ENCODE measurements at places on chromosomes 11 and 22. TPM values are rescaled to one million over a fixed set of nuclear protein-coding genes. Genes with fewer than 3 reads are reported as not detected.

- no peak overlapping the region for H3K27ac ChIP-seq
- peaks cover 10% of the 10 kb centered on the region for H3K4me1 ChIP-seq
- H3K27me3 ChIP-seq = peaks cover 13% of the 10 kb centered on the region
- no peak overlapping the region for H3K4me3 ChIP-seq
- no peaks in the 10 kb centered on the region for H3K36me3 ChIP-seq
Observed at GRCh38 chr11:114228435-114229411, 67.5 kb upstream of the NNMT start.

DNA sequence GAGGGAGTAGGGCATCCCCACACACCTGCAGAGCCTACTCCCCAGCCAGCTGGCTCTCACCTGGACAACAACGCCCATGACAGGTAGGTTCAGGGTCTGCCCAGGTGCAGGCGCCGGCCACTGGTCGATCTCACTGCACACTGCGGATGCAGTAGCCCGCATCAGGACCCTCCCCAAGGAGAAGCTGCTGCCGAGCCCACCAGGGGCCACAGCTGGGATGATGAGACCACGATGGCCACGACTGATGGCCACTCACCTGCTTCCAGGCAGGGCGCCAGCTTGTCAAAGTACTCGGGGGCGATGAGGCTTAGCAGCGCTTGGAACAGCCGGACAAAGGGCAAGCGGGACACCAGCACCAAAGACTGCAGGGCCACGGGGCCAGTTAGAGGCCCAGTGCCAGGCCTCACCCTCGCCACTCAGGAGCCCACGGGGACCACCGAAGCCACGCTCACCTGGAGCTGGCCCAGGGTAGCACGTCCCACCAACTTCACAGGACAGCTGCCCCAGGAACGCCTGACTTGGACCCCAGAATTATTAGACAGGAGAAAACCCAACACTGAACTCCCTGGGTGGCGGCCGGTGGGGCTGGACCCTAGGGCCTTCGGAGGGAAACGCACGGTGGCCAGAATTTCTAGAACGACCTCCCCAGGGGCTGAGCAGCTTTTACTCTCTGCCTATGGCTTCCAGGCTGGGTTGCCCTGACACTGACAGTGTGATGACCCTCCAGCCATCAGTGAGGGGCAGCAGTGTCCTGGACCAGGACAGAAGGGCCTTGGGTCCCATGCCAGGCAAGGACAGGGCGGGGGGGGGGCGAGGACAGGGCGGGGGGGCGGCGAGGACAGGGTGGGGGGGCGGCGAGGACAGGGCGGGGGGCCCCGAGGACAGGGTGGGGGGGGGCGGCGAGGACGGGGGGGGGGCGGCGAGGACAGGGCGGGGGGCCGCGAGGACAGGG is 8.9 kb upstream of the PLXNB2 start:
- no peaks in the 10 kb centered on the region for H3K36me3 ChIP-seq
- H3K27me3 ChIP-seq = no peaks in the 10 kb centered on the region
- no peak overlapping the region for H3K4me3 ChIP-seq
- H3K27ac ChIP-seq = no peak overlapping the region

- peaks cover 44% of the 10 kb centered on the region for H3K4me1 ChIP-seq
- H3K36me3 ChIP-seq = peaks cover 35% of the 10 kb centered on the region
Observed at GRCh38 chr11:65442842-65443331, 20.3 kb downstream of the NEAT1 start.

GRCh38 chr11:60923800-60924109 is 505 bp upstream of the TMEM132A start:
- peaks cover 27% of the 10 kb centered on the region for H3K27me3 ChIP-seq
- H3K4me3 ChIP-seq = peak overlapping the region; percentile 74
- H3K36me3 ChIP-seq = peaks cover 32% of the 10 kb centered on the region
- no peak overlapping the region for H3K27ac ChIP-seq

GRCh38 chr11:6094186-6094585 is 13.3 kb upstream of the OR56B4 start:
- H3K36me3 ChIP-seq = no peaks in the 10 kb centered on the region
- H3K27ac ChIP-seq = no peak overlapping the region
- no peaks in the 10 kb centered on the region for H3K4me1 ChIP-seq
- DNase-seq = no peak

GRCh38 chr11:112485280-112485679 is 224.6 kb upstream of the PLET1 start:
- H3K36me3 ChIP-seq = no peaks in the 10 kb centered on the region
- no peak overlapping the region for H3K4me3 ChIP-seq
- no peaks in the 10 kb centered on the region for H3K4me1 ChIP-seq
- peaks cover 4% of the 10 kb centered on the region for H3K27me3 ChIP-seq

GRCh38 chr11:9573052-9573774 is at the start of gene WEE1:
Gene WEE1, plus strand, starts transcription at chr11:9573670. Its CDS starts 264 bp downstream, at chr11:9573934.
- H3K27me3 ChIP-seq = peaks cover 6% of the 10 kb centered on the region
- peaks cover 29% of the 10 kb centered on the region for H3K36me3 ChIP-seq
- peak within 1 kb of the TSS; percentile 96 for H3K4me3 ChIP-seq
- peak within 1 kb of the TSS; percentile 93 for H3K27ac ChIP-seq
- H3K4me1 ChIP-seq = peaks cover 30% of the 10 kb centered on the region

- no peak overlapping the region for H3K4me3 ChIP-seq
- no peak overlapping the region for H3K27ac ChIP-seq
- DNase-seq = no peak
- no peaks in the 10 kb centered on the region for H3K36me3 ChIP-seq
Observed at GRCh38 chr22:46465345-46465720, 72.1 kb downstream of the CELSR1 start.

- peaks cover 68% of the 10 kb centered on the region for H3K36me3 ChIP-seq
- H3K27me3 ChIP-seq = no peaks in the 10 kb centered on the region
Observed at GRCh38 chr22:31332886-31333285, 13.3 kb downstream of the PATZ1 start.

DNA sequence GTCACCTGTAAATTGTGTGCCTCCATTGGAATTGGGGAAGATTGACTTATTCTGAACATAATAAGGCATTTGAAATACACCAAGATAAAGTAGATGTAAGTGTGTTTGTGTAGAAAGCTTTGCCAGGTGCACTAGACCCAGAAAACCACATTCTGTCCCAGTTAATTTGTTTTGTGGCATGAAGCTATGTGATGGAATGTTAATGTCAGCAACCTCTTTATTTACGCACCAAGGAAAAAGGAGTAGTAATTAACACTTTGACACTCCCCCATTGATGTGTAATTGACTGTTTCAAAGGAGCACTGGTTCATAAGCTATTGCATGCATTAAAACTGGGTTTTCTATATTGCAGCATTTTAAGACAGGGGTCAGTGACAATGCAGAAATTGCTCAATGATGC is 14.3 kb downstream of the EIF3M start:
- H3K27ac ChIP-seq = peak overlapping the region; percentile 1
- DNase-seq = no peak
- H3K36me3 ChIP-seq = peaks cover 63% of the 10 kb centered on the region
- peaks cover 13% of the 10 kb centered on the region for H3K4me1 ChIP-seq
- H3K4me3 ChIP-seq = no peak overlapping the region

DNA sequence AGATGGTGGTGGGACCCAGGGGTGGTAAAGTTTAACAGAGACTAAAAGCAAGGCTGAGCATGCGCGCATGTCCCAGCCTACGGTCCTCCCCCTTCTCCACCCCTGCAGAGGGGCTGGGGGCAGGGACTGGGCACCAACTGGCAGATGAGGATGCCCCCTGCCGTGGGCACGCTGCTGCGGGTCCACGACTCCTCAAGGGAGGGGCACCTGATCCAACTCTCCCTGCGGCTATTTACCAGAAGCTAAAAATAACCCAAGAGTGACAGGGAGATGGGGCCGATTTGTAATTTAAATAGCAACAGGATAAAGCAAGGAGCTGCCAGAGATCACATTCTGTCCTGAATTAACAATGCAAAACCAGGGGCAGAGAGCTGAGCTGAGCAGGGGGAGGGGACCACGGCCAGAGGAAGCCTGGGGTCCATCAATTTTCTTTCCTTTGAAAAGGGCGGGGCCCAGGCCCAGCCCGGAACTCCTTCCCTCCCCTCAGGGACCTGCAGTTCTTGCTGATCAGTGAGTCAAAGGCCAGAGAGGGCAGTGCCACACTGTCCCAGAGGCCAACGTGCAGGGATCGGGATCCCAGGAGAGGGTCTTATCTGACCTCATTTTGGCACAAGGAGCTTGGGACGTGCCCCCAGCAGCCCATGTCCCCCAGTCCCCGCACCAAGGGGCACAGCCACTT is 8.1 kb upstream of the DGKZ start:
- no peaks in the 10 kb centered on the region for H3K36me3 ChIP-seq
- peaks cover 45% of the 10 kb centered on the region for H3K4me1 ChIP-seq
- H3K4me3 ChIP-seq = no peak overlapping the region
- no peak overlapping the region for H3K27ac ChIP-seq
- peaks cover 15% of the 10 kb centered on the region for H3K27me3 ChIP-seq

DNA sequence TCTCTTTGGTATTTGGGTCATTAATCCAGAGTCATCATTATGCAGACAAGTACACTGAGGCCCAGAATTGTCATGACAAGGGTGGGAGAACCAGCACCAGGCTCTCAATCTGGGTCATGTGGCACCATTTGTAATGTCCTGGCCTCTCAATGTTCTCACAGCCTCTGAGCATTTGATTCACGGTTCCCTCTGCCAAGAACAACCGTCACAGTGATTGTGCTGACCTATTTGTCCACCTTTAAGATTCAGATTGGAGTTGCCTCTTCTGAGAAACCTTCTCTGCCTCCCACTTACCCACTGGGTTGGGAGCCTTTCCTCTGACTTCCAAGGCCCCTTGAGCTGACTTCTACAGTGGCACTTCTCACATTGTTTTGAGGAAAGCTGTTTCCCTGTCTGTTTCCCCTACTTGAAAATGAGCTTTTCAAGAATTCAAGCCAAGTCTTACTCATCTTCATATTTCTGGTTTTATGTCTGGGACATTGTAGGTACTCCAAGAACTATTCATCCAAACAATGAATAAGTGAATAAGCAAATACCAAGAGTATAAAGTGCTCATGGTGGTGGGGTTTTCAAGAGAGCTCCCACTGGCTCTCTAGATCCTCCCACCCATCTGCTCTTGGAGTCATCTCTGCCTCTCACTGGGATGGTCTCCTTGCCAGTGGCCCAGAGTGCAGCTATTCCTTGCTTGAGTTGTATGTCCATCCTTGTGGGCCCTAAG is 126.4 kb upstream of the E2F8 start:
- H3K36me3 ChIP-seq = no peaks in the 10 kb centered on the region
- H3K27me3 ChIP-seq = peaks cover 11% of the 10 kb centered on the region
- no peak for DNase-seq
- H3K27ac ChIP-seq = no peak overlapping the region
- no peak overlapping the region for H3K4me3 ChIP-seq

DNA sequence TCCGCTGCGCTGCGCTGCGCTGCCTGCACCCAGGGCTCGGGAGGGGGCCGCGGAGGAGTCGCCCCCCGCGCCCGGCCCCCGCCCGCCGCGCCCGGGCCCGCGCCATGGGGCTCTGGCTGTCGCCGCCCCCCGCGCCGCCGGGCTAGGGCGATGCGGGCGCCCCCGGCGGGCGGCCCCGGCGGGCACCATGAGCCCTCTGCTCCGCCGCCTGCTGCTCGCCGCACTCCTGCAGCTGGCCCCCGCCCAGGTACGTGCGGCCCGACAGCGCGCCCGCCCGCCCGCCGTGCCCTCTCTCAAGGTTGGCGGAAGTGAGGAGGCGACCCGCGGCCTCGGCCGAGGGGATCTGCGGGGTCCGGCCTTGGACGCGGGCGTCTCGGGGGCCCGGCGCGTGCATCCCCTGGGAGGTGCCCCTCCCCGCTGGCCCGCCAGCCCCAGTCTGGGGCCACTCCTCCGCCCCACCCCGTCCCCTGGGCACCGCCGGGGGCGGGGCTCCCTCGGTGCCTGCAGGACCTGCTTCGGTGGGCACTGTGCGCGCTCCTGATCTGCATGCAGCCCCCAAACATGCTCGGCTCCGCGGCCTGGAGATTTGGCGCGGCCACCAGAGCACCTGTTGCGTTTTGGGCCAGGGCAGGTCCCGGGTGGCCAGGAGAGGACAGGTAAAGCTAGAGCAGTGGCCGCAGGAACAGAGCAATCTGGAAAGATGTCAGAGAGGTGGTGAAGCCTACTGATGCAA is 429 bp downstream of the VEGFB start:
- peaks cover 40% of the 10 kb centered on the region for H3K4me1 ChIP-seq
- peak; percentile 88 for DNase-seq
- H3K27ac ChIP-seq = peak overlapping the region; percentile 79
- H3K4me3 ChIP-seq = peak overlapping the region; percentile 91
- H3K36me3 ChIP-seq = peaks cover 15% of the 10 kb centered on the region

The OR2AG1 gene
- total RNA-seq = not detected

The MUC2 gene
- total RNA-seq = not detected

The OR51E2 gene
- total RNA-seq = not detected

The HBE1 gene
- total RNA-seq = not detected

The ELMOD1 gene
- total RNA-seq = not detected

The C22orf39 gene
- total RNA-seq = 28.5 TPM

Measured in activated CD4-positive, alpha-beta T cell treated with anti-CD3 and anti-CD28 coated beads, Interleukin-2, amount 10 ng/mL, durations not matched to agents 24 days and 14 days (primary cell).